ENCODE measurements at places on chromosomes 16 and 17.

GRCh38 chr17:78225088-78225865 is 6.2 kb upstream of the TMEM235 start:
- DNase-seq = no peak
- no peak overlapping the region for H3K27ac ChIP-seq
- H3K36me3 ChIP-seq = no peaks in the 10 kb centered on the region
- no peak overlapping the region for H3K4me3 ChIP-seq

DNA sequence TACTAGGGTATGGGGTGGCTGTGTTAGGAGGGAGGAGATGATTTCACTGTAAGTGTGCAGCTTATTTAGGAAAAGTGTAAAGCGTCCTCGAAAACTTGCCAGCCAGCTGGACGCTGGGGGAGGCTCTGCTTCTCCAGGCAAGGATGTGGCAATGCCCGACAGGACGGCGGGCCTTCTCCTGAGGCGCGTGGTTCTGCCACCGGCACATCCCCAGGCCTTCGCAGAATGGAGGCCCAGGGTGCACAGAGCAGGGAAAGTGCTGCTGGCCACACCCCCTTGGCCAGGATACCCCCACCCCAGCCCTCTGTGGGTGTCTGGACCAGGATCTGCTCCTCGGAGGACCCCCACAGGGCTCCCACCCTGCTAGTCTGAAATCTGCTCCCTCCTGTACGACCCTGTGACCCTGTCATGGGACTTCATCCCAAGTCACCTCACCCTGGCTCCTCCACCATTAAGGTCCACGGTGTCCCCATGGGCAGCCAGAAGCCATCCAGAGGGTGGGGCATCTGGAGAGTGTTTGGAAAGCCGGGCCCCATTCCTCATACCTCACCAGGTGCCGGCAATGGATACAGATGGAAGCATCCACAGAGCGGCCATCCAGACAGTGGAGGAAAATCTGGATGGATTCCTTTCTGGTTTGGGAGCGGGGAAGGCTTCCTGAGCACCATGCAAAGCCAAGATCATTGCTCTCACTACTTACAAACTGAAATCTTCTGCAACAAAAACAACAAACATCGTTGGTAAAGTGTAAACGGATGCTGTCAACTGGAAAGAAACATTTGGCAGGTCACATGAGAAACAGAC is 9.2 kb upstream of the SRRM2 start:
- no peaks in the 10 kb centered on the region for H3K4me1 ChIP-seq
- no peak overlapping the region for H3K27ac ChIP-seq
- no peak overlapping the region for H3K4me3 ChIP-seq
- H3K27me3 ChIP-seq = no peaks in the 10 kb centered on the region
- no peaks in the 10 kb centered on the region for H3K36me3 ChIP-seq

- H3K27me3 ChIP-seq = no peaks in the 10 kb centered on the region
- H3K4me1 ChIP-seq = peaks cover 19% of the 10 kb centered on the region
- H3K27ac ChIP-seq = peak overlapping the region; percentile 40
- no peaks in the 10 kb centered on the region for H3K36me3 ChIP-seq
- peak overlapping the region; percentile 71 for H3K4me3 ChIP-seq
- DNase-seq = peak; percentile 64
These were observed 868 bp downstream of the MED13 start for GRCh38 chr17:62064029-62064790.

- H3K27me3 ChIP-seq = no peaks in the 10 kb centered on the region
- H3K4me1 ChIP-seq = no peaks in the 10 kb centered on the region
- DNase-seq = no peak
These were observed 4.4 kb downstream of the RPL3L start for GRCh38 chr16:1950047-1950446.

GRCh38 chr17:9436630-9437029 is 139.0 kb downstream of the STX8 start:
- H3K36me3 ChIP-seq = no peaks in the 10 kb centered on the region
- H3K27me3 ChIP-seq = no peaks in the 10 kb centered on the region
- H3K4me3 ChIP-seq = no peak overlapping the region
- no peak for DNase-seq
- H3K27ac ChIP-seq = no peak overlapping the region
- no peaks in the 10 kb centered on the region for H3K4me1 ChIP-seq

DNA sequence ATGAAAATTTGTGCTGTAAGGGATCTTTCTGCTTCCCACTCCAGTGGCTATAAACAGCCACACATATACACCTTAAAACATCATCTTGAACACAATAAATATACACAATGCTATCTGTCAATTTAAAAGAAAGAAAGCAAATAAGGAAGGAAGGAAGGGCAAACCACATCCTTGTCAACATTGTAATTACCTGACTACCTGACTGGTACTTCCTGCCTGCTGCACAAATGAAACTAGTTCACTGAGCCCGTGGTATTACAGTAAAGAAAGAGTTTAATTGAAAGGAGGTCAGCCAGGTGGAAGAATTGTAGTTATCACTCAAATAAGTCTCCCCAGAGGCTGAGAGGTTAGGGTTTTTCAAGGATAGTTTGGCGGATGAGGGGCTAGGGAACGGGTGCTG is 344.4 kb upstream of the ASIC2 start:
- no peak overlapping the region for H3K4me3 ChIP-seq
- H3K36me3 ChIP-seq = no peaks in the 10 kb centered on the region

DNA sequence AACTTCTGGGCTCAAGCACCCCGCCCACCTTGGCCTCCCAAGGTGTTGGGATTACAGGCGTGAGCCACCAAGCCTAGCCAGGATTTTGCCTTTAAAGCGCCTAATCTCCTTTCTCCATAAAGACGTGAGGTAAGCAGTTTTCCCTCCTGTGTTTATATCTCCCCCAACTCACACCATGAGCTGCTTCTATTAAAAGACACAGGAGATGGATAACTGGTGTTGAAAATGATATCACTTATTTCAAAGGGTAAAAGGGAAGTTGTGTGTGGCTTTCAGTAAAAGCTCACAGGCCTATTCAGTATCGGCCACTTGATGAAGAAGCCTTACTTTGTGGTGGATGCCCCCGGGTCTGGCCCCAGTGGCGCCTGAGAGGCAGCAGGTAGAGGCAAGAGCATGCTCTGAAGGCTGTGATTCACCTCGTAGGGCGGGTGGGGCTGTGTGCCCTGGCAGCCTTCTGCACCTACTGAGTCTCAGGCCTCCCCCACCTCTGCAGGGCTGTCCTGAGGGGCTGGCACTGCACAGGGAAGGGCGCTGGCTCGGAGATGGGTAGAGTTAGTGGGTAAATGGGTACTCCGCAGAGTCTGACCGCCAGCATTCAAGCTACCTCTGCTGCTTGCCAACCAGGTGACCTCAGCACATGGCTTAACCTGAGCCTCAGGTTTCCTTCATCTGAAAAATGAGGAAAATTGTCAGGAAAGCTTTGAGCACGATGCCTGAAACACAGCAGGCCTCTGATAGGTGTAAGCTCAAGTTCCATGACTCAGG is 146.8 kb downstream of the CLEC16A start:
- H3K4me1 ChIP-seq = no peaks in the 10 kb centered on the region
- no peaks in the 10 kb centered on the region for H3K27me3 ChIP-seq
- H3K27ac ChIP-seq = no peak overlapping the region

GRCh38 chr16:67447508-67448076 is 16.7 kb downstream of the HSD11B2 start:
- H3K27ac ChIP-seq = no peak overlapping the region
- H3K4me1 ChIP-seq = no peaks in the 10 kb centered on the region
- H3K27me3 ChIP-seq = no peaks in the 10 kb centered on the region
- no peak overlapping the region for H3K4me3 ChIP-seq
- DNase-seq = peak; percentile 41

- peaks cover 7% of the 10 kb centered on the region for H3K4me1 ChIP-seq
- H3K27me3 ChIP-seq = no peaks in the 10 kb centered on the region
- no peak for DNase-seq
- H3K27ac ChIP-seq = no peak overlapping the region
- H3K4me3 ChIP-seq = no peak overlapping the region
These were observed 36.2 kb downstream of the CTCF start for GRCh38 chr16:67598527-67598926.

DNA sequence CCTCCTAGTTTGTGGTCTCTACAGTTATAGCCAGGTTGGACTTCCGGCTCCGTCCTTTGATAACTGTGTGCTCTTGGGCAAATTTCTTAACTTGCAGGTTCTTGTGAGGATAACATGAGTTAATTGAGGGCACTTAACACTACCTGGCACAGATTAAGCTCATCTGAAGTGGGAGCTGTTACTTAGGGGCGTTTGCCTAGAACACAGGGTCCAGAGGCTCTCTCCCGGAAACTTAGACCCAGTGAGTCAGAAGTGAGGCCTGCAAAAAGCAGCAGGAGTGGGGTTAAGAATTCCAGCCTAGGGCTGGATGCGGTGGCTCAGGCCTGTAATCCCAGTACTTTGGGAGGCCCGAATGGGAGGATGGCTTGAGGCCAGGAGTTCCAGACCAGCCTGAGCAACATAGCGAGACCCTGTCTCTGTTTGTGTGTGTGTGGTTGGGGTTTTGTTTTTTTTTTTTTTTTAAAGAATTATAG is 1.4 kb downstream of the MVP start:
- peak; percentile 55 for DNase-seq
- H3K36me3 ChIP-seq = no peaks in the 10 kb centered on the region
- no peaks in the 10 kb centered on the region for H3K27me3 ChIP-seq
- peaks cover 56% of the 10 kb centered on the region for H3K4me1 ChIP-seq
- H3K27ac ChIP-seq = peak overlapping the region; percentile 67

DNA sequence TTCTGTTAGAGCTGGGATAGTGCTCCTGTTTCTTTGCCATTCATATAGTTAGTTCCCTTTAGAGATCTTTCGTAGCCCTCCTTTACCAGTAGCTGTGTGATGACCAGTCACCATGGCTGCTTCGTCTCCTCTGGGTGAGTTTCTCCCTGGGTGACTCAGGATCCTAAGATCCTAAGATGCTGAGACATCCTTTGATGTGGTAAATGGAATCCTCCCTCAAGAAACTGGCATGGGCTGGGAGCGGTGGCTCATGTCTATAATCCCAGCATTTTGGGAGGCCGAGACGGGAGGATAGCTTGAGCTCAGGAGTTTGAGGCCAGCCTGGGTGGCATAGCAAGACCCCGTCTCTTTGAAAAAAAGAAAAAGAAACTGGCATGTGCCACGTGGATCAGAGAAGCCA is 5.9 kb downstream of the PHAF1 start:
- no peak overlapping the region for H3K27ac ChIP-seq
- peaks cover 1% of the 10 kb centered on the region for H3K4me1 ChIP-seq
- no peaks in the 10 kb centered on the region for H3K36me3 ChIP-seq
- no peak for DNase-seq

- peaks cover 2% of the 10 kb centered on the region for H3K27me3 ChIP-seq
- H3K4me3 ChIP-seq = no peak overlapping the region
- H3K36me3 ChIP-seq = no peaks in the 10 kb centered on the region
- H3K27ac ChIP-seq = no peak overlapping the region
- no peak for DNase-seq
These were observed 80.6 kb downstream of the IRF8 start for GRCh38 chr16:85979605-85980004.

DNA sequence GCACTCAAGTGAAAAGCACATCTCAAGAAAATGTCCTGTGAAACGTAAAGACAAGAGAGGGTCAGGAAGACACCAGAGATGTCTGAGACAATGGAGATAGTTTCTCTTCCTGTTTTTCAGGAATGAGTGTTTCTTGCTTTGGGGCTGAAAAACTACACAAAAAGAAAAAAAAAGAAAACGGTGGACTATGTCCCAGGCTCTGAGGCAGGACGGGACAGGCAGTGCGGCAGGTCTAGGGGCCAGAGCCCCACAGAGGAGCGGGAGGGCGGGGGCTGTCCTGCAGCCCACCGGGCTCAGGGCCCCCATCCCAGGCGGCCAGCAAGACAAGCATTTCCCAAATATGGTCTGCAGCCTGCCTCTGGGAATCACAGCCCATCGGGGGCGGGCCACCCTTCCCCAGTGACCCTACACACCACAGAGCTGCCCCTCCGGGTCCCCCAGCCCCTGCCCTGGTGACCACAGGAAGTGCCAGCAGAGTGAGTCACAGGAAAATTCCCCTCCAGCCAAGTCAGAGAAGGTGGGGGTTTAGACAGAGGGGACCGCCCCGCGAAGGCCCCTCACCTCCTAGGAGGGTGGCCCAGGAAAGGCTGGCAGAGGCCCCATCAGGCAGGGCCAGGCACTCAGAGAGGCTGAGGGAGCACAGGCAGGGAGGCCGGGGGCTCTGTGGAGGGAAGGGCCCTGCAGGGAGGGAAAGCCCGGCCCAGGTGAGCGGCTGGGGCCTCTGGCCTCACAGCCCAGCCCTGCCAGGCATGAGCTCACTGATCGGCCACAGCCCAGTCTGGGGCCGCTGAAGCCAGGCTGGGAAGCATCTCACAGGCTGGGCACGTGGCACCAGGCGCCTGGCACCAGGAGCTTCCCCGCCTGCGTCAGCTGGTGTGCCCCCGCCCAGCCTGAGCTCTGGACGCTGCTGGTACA is 6.3 kb downstream of the BCAR1 start:
- no peak overlapping the region for H3K4me3 ChIP-seq
- H3K27ac ChIP-seq = peak overlapping the region; percentile 92
- H3K4me1 ChIP-seq = peaks cover 66% of the 10 kb centered on the region
- H3K36me3 ChIP-seq = peaks cover 30% of the 10 kb centered on the region
- H3K27me3 ChIP-seq = no peaks in the 10 kb centered on the region

- no peaks in the 10 kb centered on the region for H3K36me3 ChIP-seq
- H3K4me1 ChIP-seq = no peaks in the 10 kb centered on the region
- H3K27ac ChIP-seq = no peak overlapping the region
- H3K27me3 ChIP-seq = no peaks in the 10 kb centered on the region
These were observed 22.2 kb upstream of the TOX3 start for GRCh38 chr16:52568983-52569690.

DNA sequence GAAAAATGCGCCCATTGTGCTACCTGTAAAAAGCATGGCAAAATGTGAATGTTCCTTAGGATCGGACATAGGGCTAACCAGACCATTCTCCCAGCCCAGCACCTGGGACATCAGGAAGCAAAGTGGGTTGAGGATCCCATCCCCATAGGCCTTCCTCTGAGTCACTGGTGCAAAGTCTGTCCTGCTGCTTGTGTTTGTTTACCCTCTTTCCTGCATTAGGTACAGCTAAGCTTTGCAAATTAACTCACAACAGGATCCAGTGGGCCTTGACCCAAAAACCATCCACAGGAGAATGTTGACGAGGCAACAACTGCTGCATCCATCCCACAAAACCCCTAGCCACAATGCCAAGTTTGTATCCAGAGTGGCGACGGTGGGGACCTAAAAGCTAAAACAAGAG is 106.2 kb downstream of the GRIN2A start:
- H3K27ac ChIP-seq = no peak overlapping the region
- peaks cover 9% of the 10 kb centered on the region for H3K4me1 ChIP-seq
- no peak for DNase-seq
- no peak overlapping the region for H3K4me3 ChIP-seq

GRCh38 chr17:57170866-57171265 is 85.5 kb upstream of the MSI2 start:
- no peaks in the 10 kb centered on the region for H3K36me3 ChIP-seq
- DNase-seq = no peak
- H3K4me1 ChIP-seq = no peaks in the 10 kb centered on the region
- no peaks in the 10 kb centered on the region for H3K27me3 ChIP-seq

GRCh38 chr17:43768382-43768781 is 9.8 kb upstream of the SOST start:
- no peak overlapping the region for H3K27ac ChIP-seq
- H3K36me3 ChIP-seq = peaks cover 8% of the 10 kb centered on the region
- no peak overlapping the region for H3K4me3 ChIP-seq
- DNase-seq = no peak
- peaks cover 2% of the 10 kb centered on the region for H3K4me1 ChIP-seq

All from endothelial cell of umbilical vein (primary cell).